ENCODE measurements at places on chromosomes 16 and 17.

- no peak for DNase-seq
Measured at GRCh38 chr17:39069114-39069756, 82.2 kb downstream of the PLXDC1 start.

DNA sequence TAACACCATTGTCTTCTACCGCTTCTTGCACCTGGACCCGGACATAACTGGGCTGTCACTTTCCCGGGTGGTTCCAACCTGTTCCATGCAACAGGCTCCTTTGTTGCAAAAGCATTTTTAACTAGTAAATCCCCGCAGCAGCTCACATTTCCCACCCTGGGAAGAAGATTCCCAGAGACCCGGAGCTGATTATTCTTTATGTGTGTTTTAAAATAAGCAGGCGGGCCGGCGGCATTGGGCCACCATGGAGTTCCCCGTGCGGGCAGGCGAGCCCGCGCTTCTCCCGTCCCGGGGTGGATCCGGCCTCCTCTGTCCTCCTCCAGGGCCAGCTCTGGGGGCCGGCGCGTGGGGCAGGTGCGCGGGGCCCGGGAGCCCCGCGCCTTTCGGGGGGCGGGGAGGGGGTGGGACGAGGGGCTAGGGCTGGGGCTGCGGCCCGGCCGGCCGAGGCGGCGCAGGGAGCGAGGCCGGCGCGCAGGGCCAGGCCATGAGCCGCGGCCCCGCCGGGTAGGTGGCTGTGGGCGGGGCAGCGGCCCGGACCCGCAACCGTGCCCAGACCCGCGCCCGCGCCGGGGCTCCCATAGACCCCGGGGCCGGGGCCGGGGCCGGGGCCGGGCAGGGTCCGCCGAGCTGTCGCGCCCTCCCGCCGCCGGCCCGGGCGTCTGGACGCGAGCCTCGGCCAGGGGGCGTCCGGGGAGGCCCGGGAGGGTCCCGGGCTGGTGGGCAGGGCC lies 1.7 kb downstream of the CRAMP1 start:
- DNase-seq, result no peak

- no peak for DNase-seq
Measured at GRCh38 chr17:27808628-27809027, 8.3 kb upstream of the NOS2 start.

GRCh38 chr17:53630638-53631037 lies 192.1 kb upstream of the KIF2B start:
- DNase-seq, result no peak

DNA sequence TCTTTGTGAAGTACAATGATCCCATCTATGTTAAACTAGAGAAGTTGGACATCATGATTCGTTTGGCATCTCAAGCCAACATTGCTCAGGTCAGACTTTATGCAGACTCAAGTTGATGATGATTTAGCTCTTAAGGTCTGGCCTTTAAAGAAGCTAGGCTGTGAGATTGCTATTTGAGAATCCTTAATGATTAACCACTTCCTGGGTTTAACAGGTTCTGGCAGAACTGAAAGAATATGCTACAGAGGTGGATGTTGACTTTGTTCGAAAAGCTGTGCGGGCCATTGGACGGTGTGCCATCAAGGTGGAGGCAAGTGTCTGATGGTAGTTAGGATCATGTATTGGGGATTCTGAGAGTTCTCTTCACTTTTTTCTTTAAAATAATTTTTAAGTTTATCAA lies 40.3 kb downstream of the AP2B1 start:
- DNase-seq, result no peak

- no peak for DNase-seq
Measured at GRCh38 chr16:54210452-54211125, 76.0 kb downstream of the IRX3 start.

DNA sequence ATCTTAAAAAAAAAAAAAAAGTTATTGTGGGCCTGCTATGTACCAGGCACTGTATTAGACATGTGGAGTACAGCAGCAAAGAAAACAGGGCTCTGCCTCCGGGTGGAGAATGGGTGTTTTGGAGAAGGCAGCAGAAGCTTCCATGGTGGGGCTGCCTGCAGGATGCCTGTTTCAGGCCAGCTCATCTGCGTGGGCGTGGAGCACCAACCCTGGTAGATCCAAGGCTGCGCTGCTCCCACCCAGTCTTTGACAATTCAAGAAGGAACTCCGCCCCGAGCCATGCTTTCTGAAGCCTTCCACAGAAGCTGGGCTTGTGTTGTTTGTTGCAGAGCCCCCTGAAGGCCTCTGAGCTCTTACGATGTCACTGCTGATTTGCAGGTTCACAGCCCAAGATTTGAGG lies 23.2 kb upstream of the CACNG1 start:
- DNase-seq, result no peak

GRCh38 chr16:72845322-72846020 lies 202.5 kb downstream of the ZFHX3 start:
- no peak for DNase-seq

GRCh38 chr17:8949061-8949661 lies 16.3 kb downstream of the PIK3R5 start:
- no peak for DNase-seq

All from NCI-H446 treated with DMSO at 0.1 percent for 48 hours (cell line).